ENCODE measurements at places on chromosomes 1 and 21. TPM values are rescaled to one million over a fixed set of nuclear protein-coding genes. Genes with fewer than 3 reads are reported as not detected.

EPHB2 gene
- 3.9 TPM for total RNA-seq

ASCL5 gene
- not detected for total RNA-seq

GPR157 gene
- 19.4 TPM for total RNA-seq

HIVEP3 gene
- 2.9 TPM for total RNA-seq

SUMO3 gene
- total RNA-seq = 70.0 TPM

PALMD gene
- 39.5 TPM for total RNA-seq

SERINC2 gene
- total RNA-seq = 17.4 TPM

SPRR2E gene
- 11.8 TPM for total RNA-seq

PLA2G2C gene
- not detected for total RNA-seq

RPF1 gene
- 23.8 TPM for total RNA-seq

ITLN2 gene
- total RNA-seq = 2.0 TPM

OR10Z1 gene
- not detected for total RNA-seq

BCL2L15 gene
- total RNA-seq = 2.9 TPM

KDF1 gene
- 7.4 TPM for total RNA-seq

PEX14 gene
- total RNA-seq = 21.6 TPM

PPIAL4G gene
- total RNA-seq = not detected

KDM5B gene
- total RNA-seq = 99.4 TPM

HLCS gene
- total RNA-seq = 10.3 TPM

SH2D1B gene
- not detected for total RNA-seq

BRINP3 gene
- total RNA-seq = not detected

CBR3 gene
- 45.2 TPM for total RNA-seq

S100A2 gene
- 470 TPM for total RNA-seq

CLEC20A gene
- total RNA-seq = not detected

AADACL4 gene
- not detected for total RNA-seq

SLC25A24 gene
- total RNA-seq = 30.7 TPM

TRIM17 gene
- total RNA-seq = 1.2 TPM

SPOCD1 gene
- total RNA-seq = 4.2 TPM

CACNA1E gene
- total RNA-seq = not detected

RGS8 gene
- total RNA-seq = not detected

CELA2A gene
- not detected for total RNA-seq

FCAMR gene
- not detected for total RNA-seq

HMCN1 gene
- 10.6 TPM for total RNA-seq

MTOR gene
- 23.6 TPM for total RNA-seq

TNNT2 gene
- 9.8 TPM for total RNA-seq

SPRR2F gene
- 2.5 TPM for total RNA-seq

TENT5C gene
- 4.2 TPM for total RNA-seq

AMPD2 gene
- 38.5 TPM for total RNA-seq

TNFSF4 gene
- total RNA-seq = 0.74 TPM

PRRX1 gene
- 108 TPM for total RNA-seq

CATSPERE gene
- total RNA-seq = 0.98 TPM

CFHR2 gene
- not detected for total RNA-seq

LHX8 gene
- not detected for total RNA-seq

REN gene
- total RNA-seq = not detected
